ENCODE measurements at places on chromosomes 1 and 21. TPM values are rescaled to one million over a fixed set of nuclear protein-coding genes. Genes with fewer than 3 reads are reported as not detected.

The TIAM1 gene
- 35.4 TPM for total RNA-seq

The PLEKHO1 gene
- 40.0 TPM for total RNA-seq

The C1QC gene
- total RNA-seq = 20.2 TPM

The TLR5 gene
- 7.6 TPM for total RNA-seq

- DNase-seq = no peak
These were observed 69.5 kb upstream of the TRAPPC10 start for GRCh38 chr21:43942621-43943020.

GRCh38 chr1:200740571-200741208 is 2.0 kb downstream of the CAMSAP2 start:
- no peak for DNase-seq

DNA sequence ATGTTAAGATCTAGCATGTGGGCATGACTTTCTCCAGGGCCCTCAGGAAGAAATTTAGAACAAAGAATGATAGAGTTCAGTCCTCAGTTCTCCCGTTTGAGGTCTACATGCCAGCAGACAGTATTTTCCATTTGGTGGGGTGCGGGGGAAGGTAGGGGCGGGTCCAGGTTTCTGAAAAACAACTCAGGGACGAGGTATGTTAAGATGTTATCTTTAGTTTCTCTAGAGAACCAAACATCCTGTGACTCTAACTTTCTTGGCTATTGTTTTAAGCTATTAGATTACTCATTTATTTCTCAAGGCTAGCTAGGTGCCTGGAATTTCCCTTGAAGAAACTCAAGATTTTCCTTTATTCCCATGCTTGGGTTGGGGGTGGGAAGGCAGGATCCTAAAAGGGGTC is 42.3 kb upstream of the SYT14 start:
- DNase-seq = no peak

GRCh38 chr1:31099293-31100032 is 33.9 kb upstream of the PUM1 start:
- DNase-seq = no peak

GRCh38 chr1:41381692-41382479 is 20.7 kb downstream of the FOXO6 start:
- DNase-seq = peak; percentile 67

- no peak for DNase-seq
These were observed 47.8 kb upstream of the IKBKE start for GRCh38 chr1:206422525-206422924.

GRCh38 chr1:209791920-209792319 is 7.6 kb upstream of the C1orf74 start:
- DNase-seq = no peak
